Left renal pelvis (tissue), 4 donors: ENCODE measurements at places on chromosomes 7 and 10. TPM values are rescaled to one million over a fixed set of nuclear protein-coding genes. Genes with fewer than 3 reads are reported as not detected.

GRCh38 chr10:36345807-36346206 lies 703.7 kb upstream of the FZD8 start:
- no peak for DNase-seq

Gene OR13A1
- 0.08 TPM for polyA plus RNA-seq

Gene GDF2
- not detected for polyA plus RNA-seq

DNA sequence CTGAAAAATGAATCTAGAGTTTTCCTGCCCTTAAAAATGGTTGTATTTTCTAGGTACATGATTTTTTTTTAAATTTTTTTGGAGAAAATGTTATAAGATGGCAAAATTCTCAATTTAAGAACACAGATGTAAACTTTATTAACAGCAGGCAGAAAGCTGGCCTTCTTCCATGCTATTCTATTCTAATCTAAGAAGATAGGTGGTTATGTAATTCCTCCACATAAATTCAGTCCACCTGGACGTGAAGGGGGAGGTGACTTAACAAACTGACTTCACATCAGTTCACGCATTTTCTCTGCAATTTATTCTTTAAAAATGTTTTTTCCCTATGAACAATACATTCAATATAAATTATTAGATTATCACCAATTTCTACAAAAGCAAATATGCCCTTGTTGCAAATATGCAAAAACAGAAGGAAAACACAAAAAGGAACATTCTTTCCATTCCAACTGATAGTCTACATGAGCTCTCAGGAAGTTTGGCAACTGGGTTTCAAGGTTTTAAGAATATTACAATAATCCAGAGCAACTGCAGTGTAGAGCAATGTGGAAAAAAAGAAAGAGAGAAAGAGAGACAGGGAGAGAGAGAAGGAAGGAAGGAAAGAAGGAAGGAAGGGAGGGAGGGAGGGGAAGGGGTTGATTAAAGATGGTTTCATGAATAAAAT lies 76.8 kb downstream of the HIBADH start:
- DNase-seq = no peak

Gene CHAT
- not detected for polyA plus RNA-seq

Gene NYAP1
- polyA plus RNA-seq = 2.7 TPM

Gene EPC1
- 69.4 TPM for polyA plus RNA-seq

Gene HSPA12A
- 34.2 TPM for polyA plus RNA-seq
